ENCODE measurements at places on chromosomes 6 and 20.
A peak's percentile ranks its signal among the peaks of the same experiment; 100 is the strongest.

DNA sequence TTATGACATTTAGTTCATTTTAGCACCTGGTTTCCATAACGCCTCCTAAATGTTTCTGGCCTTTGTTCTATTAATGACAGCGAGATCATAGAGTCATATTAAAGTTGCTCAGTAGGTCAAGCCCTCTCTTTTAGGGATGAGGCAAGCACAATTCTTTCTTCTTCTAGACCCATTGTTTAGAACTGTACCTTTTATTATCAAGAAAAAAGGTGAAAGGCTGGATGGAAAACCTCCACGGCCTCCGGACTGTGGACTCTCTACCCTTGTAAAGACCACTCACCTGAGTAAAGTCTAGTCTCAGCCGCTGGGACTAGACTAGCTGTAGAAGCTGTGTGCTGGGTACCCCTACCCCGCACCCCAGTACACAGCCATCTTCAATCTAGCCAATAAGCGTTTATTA lies 6.0 kb upstream of the AFDN start:
- no peak for DNase-seq

- DNase-seq = peak; percentile 29
Measured at GRCh38 chr6:4941782-4942672, 61.8 kb downstream of the RPP40 start.

DNA sequence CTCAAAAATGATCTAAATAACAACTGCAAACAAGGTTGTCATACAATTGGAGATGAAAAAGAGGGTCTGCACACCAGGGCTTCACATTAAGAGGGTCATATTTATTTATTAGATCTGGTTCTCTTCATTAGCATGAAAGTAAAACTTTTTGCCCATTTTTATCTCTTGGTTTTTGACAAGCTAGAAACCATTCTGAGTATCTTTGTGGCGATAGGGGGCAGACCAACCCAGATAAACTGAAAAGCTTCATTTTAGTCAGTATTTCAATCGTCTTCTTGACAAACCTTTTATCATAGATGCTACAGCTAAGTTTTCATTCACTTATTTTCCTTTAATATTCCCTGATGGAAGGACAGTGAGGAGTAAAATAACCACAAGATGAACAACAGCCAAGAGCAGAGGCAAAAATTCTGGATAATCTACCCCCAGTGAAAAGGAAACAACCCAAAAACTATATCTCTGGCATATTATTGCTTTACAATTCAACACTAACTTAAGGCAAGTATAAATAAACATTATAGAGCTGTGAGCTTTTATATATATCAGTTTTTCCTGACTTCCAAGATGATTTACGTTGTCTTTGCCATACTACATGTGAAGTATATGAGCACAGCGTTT lies 45.2 kb downstream of the THEMIS start:
- DNase-seq = no peak

DNA sequence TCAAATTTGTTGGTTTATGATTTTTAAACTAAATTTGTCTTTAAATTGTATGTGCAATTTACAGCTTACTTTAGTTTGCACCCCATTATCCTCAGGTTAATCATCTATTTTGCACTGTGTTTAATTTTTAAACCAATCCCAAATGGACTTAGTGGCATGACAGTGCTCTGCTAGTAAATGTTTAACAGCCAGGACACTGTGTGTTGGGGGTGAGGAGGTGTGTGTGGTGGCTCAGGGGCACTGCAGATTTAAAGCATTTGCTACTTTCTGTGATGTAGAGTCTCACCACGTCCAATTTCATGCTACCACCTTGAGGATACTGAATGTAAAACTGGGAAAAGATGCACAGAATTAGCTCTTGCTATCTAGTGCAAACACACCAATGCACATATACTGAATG lies 225.7 kb downstream of the HAO1 start:
- DNase-seq = no peak

All from GOT3 (cell line).